Stimulated activated naive CD8-positive, alpha-beta T cell treated with anti-CD3 and anti-CD28 coated beads, Interleukin-15, amount 100 ng/mL, for 72 hours (primary cell): ENCODE measurements at places on chromosomes 4 and X.

DNA sequence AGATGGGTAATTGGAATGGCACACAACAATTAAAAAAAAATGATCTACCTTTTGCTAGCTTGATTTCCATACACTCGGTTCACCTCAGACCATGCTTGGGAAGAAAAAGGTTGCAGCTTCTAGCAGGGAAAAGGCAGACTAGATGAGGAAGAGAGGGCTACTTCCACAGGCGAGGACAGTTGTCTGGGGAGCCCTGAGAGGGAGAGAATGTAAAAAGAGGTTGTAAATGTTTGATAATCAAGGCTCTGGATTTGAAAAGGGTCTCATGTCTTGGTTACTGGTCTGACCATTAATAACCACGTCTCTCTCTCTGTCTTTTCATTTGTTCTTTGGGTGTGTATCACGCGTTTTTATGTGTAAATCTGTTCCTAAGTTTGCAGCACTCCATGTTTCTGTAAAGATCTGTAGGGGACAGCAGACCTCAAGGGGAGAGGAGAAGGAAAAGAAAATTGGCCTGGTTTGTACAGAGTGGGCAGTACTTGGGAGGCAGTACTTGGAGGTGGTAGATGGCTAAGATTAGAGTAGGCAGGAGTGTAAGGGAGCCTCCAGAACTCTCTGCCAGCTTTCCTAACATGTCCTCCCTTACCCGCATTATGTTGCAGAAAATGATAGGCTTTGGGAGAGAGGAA is 750 bp downstream of the ARMCX5 start:
- DNase-seq: no peak

DNA sequence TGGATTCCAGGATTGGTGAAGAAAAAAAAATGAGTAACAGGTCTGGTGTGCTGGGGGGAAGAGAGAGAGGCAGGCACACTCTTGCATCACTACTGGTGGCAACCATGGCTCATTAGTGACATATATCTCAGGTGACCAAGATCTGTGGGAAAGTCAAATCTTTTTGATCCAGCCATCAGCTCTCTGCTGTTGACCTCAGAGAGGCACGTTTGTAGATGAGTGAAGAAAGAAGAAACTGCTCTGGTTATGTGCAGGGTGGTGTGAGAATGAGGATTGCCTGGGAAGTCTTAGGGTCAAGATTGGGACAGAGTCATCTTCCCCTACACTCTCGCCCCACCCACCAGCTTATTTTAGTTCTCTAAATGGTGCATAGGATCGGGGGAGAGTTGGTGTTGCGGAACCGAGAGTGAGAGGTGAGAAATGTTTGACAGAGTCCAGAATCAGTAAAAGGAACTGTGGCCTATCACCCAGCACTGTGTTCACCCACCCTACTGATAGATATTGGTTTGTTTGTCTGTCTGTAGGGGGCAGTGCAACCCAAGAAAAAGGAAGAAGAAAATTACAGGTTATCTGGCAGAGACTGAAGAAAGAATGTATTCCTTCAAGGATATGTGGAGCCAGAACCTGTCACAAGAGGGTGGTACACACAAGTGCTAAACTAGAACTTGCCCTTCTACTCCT is 21.9 kb downstream of the ARMCX6 start:
- DNase-seq: peak; percentile 15

GRCh38 chr4:53914313-53915016 is 149.9 kb downstream of the CHIC2 start:
- DNase-seq: no peak

DNA sequence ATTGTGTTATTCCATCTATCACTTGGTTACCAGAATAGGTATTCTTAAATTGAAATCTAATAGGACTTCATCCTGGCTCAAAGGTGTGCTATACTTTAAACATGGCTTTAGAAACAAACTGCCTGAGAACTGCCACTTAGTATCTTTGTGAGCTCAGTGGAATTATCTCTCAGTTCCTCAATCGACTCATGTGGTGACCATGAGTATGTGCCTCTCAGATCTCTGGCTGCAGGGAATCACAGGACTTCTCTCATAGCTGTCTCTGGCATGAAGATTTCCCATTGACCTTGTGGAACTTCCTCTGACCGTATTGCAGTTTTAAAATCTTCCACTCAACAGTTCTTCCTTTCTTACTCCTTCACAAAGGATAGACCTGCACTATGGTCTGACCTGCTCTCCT is 681.9 kb upstream of the BOD1L1 start:
- no peak for DNase-seq

GRCh38 chr4:86847571-86847970 is 1.6 kb downstream of the SLC10A6 start:
- DNase-seq: no peak

- no peak for DNase-seq
Observed at GRCh38 chr4:185171373-185172071, 28.5 kb downstream of the SLC25A4 start.

GRCh38 chr4:105967058-105967658 is 71.9 kb downstream of the NPNT start:
- no peak for DNase-seq

- DNase-seq: no peak
Observed at GRCh38 chrX:121084903-121085611, 37.6 kb downstream of the GLUD2 start.

- DNase-seq: no peak
Observed at GRCh38 chr4:2927016-2927695, 36.0 kb downstream of the NOP14 start.

DNA sequence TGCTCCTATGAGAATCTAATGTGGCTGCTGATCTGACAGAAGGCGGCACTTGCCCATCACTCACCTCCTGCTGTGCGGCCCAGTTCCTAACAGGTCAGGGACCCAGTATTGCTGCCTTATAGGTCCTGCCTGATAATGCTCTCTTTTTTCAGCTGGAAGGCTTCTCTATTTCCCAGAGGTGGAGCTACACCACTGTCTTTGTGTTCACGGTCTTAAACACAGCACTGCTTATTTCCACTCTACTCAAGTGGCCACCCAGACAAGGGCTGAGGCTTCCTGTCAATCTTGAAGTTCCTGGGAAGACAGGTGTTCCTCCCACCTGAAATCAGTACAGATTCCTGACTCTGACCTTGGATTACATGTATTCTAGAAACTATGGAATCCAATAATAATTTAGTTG is 270.6 kb downstream of the NR3C2 start:
- DNase-seq: no peak

- no peak for DNase-seq
Observed at GRCh38 chr4:1506956-1507721, 100.9 kb upstream of the NKX1-1 start.
